RWPE2 (cell line): ENCODE measurements at places on chromosomes 6 and 20.

GRCh38 chr20:2446845-2447244 is 23.7 kb downstream of the SNRPB start:
- H3K4me3 ChIP-seq: no peak overlapping the region
- H3K4me1 ChIP-seq: no peaks in the 10 kb centered on the region
- H3K36me3 ChIP-seq: no peaks in the 10 kb centered on the region
- H3K27ac ChIP-seq: no peak overlapping the region
- no peaks in the 10 kb centered on the region for H3K27me3 ChIP-seq
- no peak for DNase-seq

DNA sequence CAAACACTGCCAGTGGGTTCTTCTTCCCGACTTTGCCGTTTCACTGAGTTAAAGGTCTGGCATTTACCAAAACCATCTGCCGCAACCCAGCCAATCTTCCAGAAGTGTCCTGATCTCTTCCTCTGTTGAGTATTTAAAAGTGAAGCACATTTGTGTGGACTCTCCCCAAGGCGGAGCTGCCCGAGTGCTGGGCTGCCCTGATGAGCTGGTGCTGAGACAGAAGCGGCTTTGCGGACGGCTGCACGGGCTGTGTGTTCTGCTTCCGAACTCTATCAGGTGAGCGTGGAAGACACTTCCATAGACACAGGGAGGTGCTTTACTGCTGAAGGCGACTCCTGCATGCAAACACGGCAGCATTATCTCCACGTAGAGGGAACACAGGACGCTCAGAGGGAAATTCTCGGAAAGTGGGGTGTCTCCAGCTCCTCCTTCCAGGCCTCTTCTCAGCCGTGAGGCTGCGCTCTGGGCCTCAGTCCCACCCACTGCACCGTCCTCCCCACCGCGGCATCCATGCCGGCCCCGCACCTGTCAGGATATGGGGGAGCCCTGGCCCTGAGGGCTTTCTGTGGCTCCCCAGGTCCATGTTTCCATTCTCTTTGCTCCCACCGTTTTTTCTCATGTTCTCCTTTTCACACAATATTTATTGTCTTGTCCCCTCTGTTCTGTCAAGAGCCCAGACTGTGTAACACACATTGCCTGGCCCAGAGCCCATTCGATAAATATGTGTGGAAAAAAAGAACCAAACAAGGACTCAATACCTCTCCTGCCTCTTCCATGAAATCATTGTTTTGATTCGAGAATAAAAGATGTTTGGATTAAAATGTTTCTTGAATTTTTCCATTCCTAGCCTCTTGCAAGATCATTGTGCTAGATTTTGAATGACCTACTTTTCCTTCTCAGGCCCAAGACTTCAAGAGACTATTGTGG is 205.1 kb downstream of the DLL1 start:
- H3K27ac ChIP-seq: no peak overlapping the region
- H3K36me3 ChIP-seq: no peaks in the 10 kb centered on the region
- no peak for DNase-seq
- no peak overlapping the region for H3K4me3 ChIP-seq
- no peaks in the 10 kb centered on the region for H3K4me1 ChIP-seq

DNA sequence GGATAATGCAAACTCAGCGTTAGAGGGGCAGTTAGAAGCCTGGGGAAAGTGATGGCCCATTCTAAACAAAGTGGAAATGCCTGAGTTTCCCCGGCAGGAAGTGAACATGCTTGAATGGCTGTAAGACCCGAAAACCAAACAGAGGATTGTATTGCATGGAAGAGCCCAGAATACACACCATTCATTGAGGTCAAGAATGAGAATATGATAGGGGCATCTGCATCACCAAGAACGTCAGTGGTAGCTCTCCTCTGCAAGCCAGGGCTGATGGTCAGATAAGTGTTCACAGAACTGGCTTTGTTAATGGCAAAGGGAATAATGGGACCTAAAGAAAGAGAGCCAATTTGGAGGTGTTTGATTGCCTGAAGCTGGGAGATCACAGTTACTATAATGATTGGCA is 663.4 kb downstream of the KHDRBS2 start:
- H3K27ac ChIP-seq: no peak overlapping the region
- no peaks in the 10 kb centered on the region for H3K4me1 ChIP-seq
- no peak for DNase-seq
- no peak overlapping the region for H3K4me3 ChIP-seq

GRCh38 chr6:116255246-116255800 is 1.4 kb upstream of the TSPYL4 start:
- H3K27me3 ChIP-seq: no peaks in the 10 kb centered on the region
- no peak overlapping the region for H3K4me3 ChIP-seq
- H3K27ac ChIP-seq: peak overlapping the region; percentile 80
- 0 out of 2 replicates have a peak, but pooled peaks cover 14% of the 10 kb centered on the region for H3K36me3 ChIP-seq

DNA sequence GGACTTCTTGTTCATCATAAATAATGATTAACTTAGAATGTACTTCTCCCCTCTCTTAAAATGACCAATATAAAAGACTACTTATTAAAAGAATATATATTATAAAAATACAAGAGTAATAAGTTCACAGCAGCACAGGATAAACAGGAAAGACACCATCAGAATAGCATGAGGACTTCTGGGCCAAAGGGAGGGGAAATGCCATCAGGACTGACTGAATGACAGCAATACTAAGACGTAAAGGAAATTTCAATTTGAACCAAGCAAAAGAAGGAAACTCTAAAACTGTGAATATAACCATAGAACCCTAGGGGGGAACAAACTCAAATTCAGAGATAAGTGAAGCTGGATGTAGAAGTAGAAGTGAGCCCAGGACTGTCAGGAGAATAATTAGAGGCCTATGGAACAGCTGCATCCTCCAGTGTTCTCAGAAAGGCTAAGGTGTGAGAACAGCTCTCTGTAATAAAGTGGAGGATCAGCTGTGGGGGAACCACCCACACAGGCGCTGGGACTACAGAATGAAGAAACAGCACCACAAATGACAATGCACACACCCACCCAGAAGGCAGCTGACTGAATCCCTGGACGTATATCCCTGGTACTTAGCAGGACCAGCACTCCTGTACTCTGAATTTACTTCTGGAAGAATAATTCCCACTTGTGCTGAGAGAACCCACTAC is 37.8 kb downstream of the ZHX3 start:
- peaks cover 4% of the 10 kb centered on the region for H3K4me1 ChIP-seq
- no peak overlapping the region for H3K27ac ChIP-seq
- H3K4me3 ChIP-seq: no peak overlapping the region
- no peaks in the 10 kb centered on the region for H3K27me3 ChIP-seq
- DNase-seq: no peak

DNA sequence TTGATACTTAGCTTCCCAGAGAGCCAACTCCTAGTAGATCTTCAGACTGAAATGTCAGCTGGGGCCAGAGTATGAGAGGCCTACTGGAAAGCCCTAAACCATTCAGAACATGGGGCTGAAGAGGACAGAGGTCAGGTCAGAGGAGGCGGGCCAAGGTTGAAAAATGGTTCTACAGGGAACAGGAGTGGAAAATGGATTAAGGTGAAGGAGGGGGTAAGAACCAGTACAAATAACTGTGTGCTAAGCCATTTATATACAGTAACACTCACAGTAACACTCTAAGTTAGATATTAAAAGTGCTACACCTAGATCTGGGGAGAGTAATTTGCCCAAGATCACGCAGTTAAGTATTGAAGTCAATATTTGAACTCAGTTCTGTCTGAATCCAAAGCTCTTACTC is 313.2 kb upstream of the MAP3K7 start:
- H3K27me3 ChIP-seq: no peaks in the 10 kb centered on the region
- no peaks in the 10 kb centered on the region for H3K4me1 ChIP-seq
- no peak for DNase-seq
- H3K36me3 ChIP-seq: no peaks in the 10 kb centered on the region
- H3K4me3 ChIP-seq: no peak overlapping the region
- no peak overlapping the region for H3K27ac ChIP-seq

DNA sequence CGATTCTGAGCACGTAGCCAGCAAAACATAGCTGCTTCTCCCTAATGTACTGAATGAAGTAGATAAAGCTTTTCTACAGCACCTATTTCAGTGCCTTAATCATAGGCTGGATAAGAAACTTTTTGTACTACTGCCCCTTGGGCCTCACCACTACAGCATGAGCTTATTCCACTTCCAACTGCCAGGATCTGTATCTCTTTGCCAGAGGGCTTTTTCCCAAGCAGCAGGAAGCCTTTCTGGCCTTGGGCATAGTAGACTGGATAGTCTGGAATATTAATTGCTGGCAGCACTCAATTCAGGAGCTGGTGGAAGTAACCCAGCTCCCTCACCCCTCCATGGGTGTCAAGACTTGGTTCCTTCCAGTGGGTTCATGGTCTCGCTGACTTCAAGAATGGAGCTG is 43.6 kb downstream of the ANKEF1 start:
- no peak for DNase-seq
- peaks cover 61% of the 10 kb centered on the region for H3K4me1 ChIP-seq

GRCh38 chr6:131807644-131808459 is at the start of gene ENPP1:
TSS of gene ENPP1 (plus strand) at chr6:131808020. CDS start at chr6:131808036, 16 bp downstream.
- peak; percentile 63 for DNase-seq
- H3K4me3 ChIP-seq: peak within 1 kb of the TSS; percentile 50
- no peaks in the 10 kb centered on the region for H3K27me3 ChIP-seq
- H3K36me3 ChIP-seq: no peaks in the 10 kb centered on the region
- H3K27ac ChIP-seq: no peak within 1 kb of the TSS
- H3K4me1 ChIP-seq: no peaks in the 10 kb centered on the region

GRCh38 chr6:27471365-27472115 is 1.4 kb downstream of the ZNF184 start:
- peaks cover 8% of the 10 kb centered on the region for H3K4me1 ChIP-seq
- H3K36me3 ChIP-seq: peaks cover 37% of the 10 kb centered on the region
- H3K4me3 ChIP-seq: peak overlapping the region; percentile 69
- H3K27ac ChIP-seq: peak overlapping the region; percentile 70
- no peaks in the 10 kb centered on the region for H3K27me3 ChIP-seq

DNA sequence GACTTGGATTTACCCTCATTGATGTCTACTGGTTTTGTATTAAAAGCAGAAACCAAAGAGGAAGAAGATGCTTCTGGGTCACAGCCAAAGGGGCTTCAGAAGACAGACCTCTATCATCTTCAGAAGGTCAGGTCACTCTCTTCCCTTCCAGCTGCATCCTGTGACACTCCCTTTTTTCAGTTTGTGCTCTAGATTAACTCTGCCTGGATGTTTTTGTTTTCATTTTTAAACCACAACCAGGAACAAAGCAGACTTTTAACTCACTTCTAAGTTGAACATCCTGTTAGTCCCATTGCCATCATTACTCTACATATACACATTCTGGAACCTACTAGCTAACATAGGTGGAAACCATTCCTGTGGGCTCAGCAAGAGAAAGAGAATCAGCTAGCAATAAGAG is 45.2 kb downstream of the AKIRIN2 start:
- H3K4me3 ChIP-seq: no peak overlapping the region
- peaks cover 61% of the 10 kb centered on the region for H3K36me3 ChIP-seq
- no peaks in the 10 kb centered on the region for H3K27me3 ChIP-seq
- H3K4me1 ChIP-seq: no peaks in the 10 kb centered on the region
- no peak overlapping the region for H3K27ac ChIP-seq
- DNase-seq: no peak

GRCh38 chr6:92361990-92362389 is 1057.4 kb downstream of the EPHA7 start:
- no peak for DNase-seq
- no peak overlapping the region for H3K27ac ChIP-seq
- no peak overlapping the region for H3K4me3 ChIP-seq
- no peaks in the 10 kb centered on the region for H3K27me3 ChIP-seq

DNA sequence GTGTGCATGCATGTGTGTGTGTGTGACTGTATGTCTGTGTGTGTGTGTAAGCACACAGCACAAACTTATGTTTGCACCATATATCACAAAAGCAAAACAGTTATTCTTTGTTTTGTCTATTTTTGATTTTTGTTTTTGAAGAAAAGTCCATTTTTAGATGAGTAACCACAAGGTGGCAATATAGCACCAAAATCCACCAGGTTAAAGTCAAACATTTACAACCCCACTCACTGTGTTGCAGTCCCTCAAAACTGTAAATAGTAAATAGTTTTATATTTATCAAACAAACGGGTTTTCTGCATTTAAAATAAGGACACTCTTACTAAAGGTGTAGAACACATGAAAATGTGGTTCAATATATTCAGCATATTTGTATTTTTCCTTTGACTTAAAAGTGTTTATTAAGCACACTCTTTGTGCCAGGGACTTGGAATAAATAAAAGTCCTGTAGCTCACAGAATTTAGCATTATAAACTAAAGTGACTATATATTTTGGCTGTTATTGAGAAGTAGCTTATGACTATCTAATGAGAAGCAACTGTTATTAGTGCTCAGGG is 118.5 kb downstream of the GFRAL start:
- H3K4me1 ChIP-seq: no peaks in the 10 kb centered on the region
- peaks cover 5% of the 10 kb centered on the region for H3K27me3 ChIP-seq
- DNase-seq: no peak

GRCh38 chr6:25314509-25315175 is 35.5 kb downstream of the CARMIL1 start:
- no peak overlapping the region for H3K27ac ChIP-seq
- no peaks in the 10 kb centered on the region for H3K36me3 ChIP-seq

DNA sequence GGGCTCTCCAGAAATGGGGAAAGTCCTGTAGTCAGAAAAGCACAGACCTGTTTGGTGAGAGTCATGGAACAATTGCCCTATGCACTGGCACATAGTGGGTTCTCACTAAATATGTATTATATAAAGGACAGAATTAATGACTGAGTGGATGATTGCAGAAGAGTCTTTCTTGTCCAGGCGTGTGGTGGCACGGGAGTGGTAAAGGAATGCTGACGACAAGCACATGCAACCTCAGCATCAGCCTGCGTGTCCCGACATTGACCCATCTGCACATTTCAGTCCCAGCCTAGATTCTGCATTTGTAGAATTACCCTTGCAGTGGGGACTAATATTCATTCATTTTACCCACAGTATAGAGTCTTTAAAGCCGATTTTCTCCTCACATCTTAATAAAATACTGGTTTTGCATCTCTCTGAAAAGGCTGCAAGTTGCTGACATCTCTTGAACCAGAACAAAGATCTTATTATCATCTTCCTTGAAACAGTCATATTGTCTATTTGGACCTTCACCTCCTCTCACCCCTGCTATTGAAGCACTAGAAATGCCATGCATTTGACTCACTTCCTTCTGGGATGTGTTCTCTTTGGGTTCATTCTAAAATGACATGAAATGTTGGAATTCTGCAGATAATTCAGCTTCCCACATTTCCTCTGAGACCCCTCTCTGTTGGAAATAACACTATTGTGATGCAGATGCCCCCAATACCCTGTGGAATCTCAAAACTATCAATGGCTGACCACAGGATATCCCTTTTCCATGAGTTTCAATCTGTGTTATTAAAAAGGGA is 883.6 kb upstream of the FLRT3 start:
- no peaks in the 10 kb centered on the region for H3K27me3 ChIP-seq
- no peak overlapping the region for H3K4me3 ChIP-seq
- peaks cover 17% of the 10 kb centered on the region for H3K4me1 ChIP-seq
- DNase-seq: no peak
- no peaks in the 10 kb centered on the region for H3K36me3 ChIP-seq

- DNase-seq: no peak
- no peak overlapping the region for H3K27ac ChIP-seq
- no peaks in the 10 kb centered on the region for H3K36me3 ChIP-seq
- no peaks in the 10 kb centered on the region for H3K4me1 ChIP-seq
- H3K4me3 ChIP-seq: no peak overlapping the region
These were observed 223.3 kb downstream of the TMEM242 start for GRCh38 chr6:157099912-157100593.

- H3K36me3 ChIP-seq: no peaks in the 10 kb centered on the region
- H3K4me1 ChIP-seq: no peaks in the 10 kb centered on the region
- DNase-seq: no peak
- H3K27me3 ChIP-seq: no peaks in the 10 kb centered on the region
- no peak overlapping the region for H3K4me3 ChIP-seq
These were observed 728.3 kb downstream of the MAFB start for GRCh38 chr20:39960522-39961428.
